ENCODE measurements at places on chromosomes 16 and 17. TPM values are rescaled to one million over a fixed set of nuclear protein-coding genes. Genes with fewer than 3 reads are reported as not detected.

DNA sequence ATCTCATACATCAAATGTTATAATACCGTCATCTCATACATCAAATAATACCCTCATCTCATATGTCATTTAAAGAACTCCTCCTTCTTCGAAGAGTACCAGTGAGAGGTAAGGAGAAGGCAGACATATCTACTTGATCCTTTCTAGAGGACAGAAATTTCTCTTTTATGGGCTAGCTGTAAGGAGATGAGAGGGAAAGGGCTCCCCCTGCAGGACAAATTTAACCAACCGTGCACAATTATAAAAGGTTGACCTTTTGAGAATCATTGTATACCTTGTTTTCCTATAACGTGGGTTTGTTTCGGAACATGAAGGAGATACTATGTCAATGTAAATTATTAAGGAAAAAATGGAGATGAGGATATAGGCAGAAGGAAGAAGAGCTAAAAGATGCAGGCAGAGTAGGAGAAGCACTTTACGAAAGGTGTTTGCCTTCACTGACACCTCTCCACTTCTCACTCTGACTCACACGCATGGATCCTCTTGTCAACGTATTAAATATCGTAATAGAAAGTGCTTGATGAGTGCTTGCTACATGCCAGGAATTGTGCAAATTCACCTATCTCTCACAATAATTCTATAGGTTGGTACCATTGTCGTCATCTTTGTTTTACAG, 465.9 kb upstream of the ERCC4 start:
- H3K4me3 ChIP-seq, result no peak overlapping the region
- H3K27me3 ChIP-seq, result no peaks in the 10 kb centered on the region
- DNase-seq, result no peak
- H3K36me3 ChIP-seq, result no peaks in the 10 kb centered on the region
- H3K4me1 ChIP-seq, result no peaks in the 10 kb centered on the region
- H3K27ac ChIP-seq, result no peak overlapping the region

- DNase-seq, result peak; percentile 92
- peaks cover 45% of the 10 kb centered on the region for H3K4me1 ChIP-seq
- H3K4me3 ChIP-seq, result peak overlapping the region; percentile 51
- H3K27me3 ChIP-seq, result no peaks in the 10 kb centered on the region
- no peaks in the 10 kb centered on the region for H3K36me3 ChIP-seq
- H3K27ac ChIP-seq, result peak overlapping the region; percentile 96
These were observed 20.1 kb downstream of the CD7 start for GRCh38 chr17:82297280-82297713.

GRCh38 chr16:2841606-2842339, 11.7 kb downstream of the ZG16B start:
- H3K4me3 ChIP-seq, result no peak overlapping the region
- DNase-seq, result peak; percentile 57
- H3K4me1 ChIP-seq, result peaks cover 8% of the 10 kb centered on the region
- no peaks in the 10 kb centered on the region for H3K36me3 ChIP-seq

GRCh38 chr17:65564793-65565192, 3.3 kb upstream of the AXIN2 start:
- H3K4me3 ChIP-seq, result no peak overlapping the region
- H3K27me3 ChIP-seq, result no peaks in the 10 kb centered on the region

The SULT1A2 gene
- total RNA-seq, result 13.0 TPM

The DHX58 gene
- total RNA-seq, result 27.5 TPM

The KRT33A gene
- not detected for total RNA-seq

The CCL8 gene
- total RNA-seq, result 1.5 TPM

The LRRC37A2 gene
- total RNA-seq, result 11.7 TPM

The TMIGD1 gene
- not detected for total RNA-seq
